ENCODE measurements at places on chromosomes 16 and 17.

- DNase-seq, result no peak
Measured at GRCh38 chr17:36085765-36086164, 4.2 kb downstream of the CCL3 start.

GRCh38 chr16:87012954-87013938, 303.9 kb downstream of the C16orf95 start:
- no peak for DNase-seq

- DNase-seq, result no peak
Measured at GRCh38 chr16:11708421-11708820, 34.2 kb downstream of the TXNDC11 start.

DNA sequence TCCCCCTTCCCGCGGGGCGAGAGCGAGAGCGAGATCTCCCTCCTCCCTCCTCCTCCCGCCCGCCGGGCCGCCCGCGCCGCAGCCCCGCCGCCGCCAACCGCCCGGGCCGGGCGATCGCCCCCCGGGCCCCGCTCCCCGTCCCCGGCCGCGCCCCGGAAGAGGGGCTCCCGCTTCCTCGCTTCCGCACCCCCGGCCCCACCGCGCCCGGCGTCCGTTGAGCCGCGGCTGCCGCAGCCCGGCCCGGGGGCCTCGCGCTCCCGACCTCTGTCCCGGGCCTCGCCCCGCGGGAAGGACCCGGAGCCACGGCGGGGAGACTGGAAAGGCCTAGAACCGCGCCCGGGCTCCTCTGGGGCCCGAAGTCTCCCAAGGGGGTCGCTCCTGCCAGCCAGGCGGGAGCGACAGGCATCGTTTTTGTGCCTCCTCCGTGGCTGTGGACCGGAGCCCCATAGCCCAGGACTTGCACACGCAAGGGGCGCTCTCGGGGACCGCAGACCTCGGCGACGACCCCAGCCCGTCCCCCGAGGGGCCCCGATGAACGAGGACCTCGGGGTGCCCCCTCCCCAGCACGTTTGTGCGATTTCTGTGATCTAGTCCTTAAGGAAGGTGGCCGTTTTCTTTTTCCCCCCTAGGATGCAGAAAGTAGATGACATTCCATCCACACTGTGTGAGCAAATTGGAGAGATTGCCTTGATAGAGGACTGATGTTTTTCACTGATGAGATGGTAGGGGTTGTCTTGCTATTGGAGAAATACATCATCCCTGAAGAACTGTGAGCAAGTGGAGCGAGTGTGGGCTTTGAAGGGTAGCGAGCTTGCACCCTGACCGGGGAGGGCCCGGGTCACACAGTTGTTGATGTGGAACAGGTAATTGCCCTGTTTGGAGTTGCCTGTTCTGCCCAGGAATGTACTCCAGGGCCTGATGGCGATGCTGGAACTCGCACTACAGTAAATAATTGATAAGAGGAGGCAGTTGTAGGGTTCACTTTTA, 611 bp downstream of the BANP start:
- DNase-seq, result no peak

DNA sequence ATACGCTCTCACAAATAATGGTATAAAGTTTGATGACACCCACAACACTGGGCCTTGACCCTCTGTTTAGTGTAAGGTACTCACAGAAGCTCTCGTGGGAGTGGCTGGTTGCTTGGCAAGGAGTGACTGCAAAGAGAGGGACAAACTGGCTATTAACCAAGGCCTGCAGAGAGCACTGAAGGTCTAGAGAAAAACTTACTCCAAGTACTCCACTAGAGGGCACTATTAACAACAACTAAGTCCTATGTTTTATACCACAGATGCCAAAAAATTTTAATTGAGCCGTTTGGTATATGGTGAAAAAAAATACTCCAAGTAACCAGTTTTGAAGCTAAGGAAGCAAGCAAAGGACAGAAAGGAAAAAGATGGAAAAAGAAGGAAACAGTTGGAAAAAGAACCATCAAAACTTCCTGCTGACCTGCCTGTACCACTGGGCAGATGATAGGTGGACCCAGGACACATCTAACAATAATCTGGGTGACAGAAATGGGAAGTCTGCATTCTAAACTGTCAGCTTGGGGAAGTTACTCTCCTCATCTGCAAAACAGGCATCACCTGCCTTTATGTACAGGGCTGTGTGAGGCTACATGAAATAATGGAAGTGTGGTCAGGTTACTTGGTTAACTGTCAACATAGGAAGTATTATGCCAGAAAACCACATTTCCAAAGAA, 23.2 kb downstream of the DYNC1LI2 start:
- DNase-seq, result no peak

DNA sequence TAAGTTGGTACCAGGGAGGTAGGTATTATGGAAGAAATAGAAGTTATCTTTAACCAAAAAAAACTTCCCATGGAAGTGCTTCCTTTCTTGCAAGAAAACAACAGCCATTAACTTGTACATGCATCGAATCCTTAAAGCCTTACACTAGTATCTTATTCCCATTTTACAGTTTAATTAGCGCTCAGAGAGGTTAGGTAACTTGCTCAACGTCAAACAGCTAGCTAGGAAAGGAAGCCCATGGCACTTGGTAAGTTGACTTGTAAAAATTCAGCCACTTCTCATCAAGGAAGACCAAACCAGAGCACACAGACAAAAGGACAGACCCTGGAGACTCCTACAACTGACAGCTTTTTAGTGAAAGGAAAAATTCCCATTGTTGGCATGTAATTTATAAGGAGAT, 3.5 kb upstream of the NTAN1 start:
- no peak for DNase-seq

DNA sequence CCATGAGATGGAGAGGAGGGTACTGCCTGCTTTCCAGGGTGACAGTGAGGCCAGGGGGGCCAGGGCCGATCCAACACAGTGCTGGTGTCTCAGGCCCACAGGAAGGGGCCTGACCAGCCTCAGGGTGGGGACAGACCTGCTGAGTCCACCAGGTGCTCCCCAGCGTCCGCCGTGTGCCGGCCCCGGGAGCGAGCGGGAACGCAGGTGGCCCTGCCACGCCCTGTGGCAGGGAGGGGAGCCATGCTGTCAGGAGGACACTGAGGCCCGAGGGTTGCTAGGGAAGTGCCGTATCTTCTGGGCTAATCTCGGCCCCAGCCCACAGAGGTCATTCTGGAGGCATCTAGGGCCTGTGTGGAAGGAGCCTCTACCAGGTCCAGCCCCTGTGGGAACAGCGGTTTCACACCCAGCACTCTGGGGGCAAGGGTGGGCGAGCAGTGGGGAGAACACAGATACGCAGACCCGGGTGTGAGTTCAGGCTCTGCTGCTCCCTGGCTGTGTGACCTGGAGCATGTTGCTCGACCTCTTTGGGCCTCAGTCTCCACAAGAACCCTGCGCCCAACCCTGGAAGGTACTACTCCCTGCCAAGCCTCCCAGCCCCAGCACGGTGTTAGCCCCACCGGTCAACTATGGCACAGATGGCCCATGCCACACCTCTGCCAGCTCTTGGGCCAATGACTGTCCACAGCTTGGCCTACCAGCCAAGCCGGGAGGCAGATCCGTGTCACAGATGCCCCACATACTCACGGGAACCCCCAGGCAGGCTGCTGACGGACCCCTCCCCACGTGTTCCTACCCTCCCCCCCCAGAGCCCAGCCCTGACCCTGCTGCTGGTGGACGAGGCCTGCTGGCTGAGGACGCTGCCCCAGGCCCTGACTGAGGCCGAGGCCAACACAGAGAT, 43.9 kb upstream of the ZC3H18 start:
- DNase-seq, result no peak

DNA sequence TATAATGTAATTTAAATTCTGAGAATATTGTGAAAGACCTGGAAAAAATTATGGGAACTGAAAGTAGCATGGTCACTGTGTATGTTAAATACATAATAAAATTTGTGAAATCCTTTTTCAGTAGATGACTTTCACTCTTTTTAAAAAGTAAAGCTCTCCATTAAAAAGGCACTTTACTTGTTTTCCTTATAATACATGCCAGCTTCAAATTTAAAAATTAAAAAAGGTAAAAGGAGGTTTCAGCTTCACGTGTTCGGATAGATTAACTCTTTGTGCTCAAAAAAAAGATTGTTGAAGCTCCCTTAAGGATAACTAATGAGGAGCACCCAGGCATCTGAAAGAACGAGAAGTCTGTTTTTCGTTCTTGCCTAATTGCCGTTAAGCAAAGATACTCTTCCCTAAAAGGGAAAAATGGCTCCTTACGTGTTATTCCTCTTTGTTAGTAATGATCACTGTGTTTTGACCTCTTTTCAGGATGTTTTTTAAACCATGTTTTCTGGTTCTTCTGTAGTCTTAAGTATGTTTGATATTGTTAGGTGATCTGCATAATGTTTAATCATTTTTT, 87.8 kb downstream of the TUBD1 start:
- no peak for DNase-seq

DNA sequence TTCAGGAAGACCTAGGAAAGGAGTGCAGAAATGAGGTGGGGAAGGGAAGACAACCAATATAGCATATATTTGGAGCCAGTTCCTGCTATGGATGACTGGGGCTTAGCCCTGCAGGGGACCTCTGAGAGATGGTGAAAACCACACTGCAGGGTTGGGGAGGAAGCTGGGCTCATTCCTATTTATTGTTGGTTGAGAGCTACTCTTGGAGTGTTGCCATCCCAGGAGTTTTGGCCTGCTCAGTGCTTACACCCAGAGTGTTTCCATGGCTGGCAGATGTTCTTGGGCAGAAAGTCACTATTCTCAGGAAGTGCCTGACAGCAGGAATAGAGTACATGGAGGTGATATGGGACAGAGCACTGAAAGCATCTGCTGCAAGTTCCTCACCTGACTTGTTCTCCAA, 145.8 kb downstream of the SPACA3 start:
- no peak for DNase-seq

DNA sequence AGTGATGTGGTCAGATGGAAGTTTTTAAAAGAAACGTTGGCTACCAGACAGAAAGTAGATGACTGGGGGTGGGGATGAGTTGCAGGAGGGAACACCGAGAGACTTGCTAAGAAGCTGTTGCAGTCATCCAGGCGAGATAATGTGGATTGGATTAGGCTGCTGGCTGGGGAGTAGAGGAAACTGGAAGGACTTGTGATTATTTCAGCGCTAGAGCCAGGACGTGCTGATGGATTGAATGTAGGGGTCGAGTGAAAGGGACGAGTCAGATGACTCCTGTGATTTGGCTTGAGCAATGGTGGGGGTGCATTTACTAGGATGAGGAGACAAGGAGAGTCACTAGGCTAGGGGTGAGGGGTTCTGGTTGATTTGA, 88.5 kb downstream of the CLEC16A start:
- DNase-seq, result no peak

- DNase-seq, result peak; percentile 62
Measured at GRCh38 chr16:89723279-89724250, 2.2 kb downstream of the ZNF276 start.

DNA sequence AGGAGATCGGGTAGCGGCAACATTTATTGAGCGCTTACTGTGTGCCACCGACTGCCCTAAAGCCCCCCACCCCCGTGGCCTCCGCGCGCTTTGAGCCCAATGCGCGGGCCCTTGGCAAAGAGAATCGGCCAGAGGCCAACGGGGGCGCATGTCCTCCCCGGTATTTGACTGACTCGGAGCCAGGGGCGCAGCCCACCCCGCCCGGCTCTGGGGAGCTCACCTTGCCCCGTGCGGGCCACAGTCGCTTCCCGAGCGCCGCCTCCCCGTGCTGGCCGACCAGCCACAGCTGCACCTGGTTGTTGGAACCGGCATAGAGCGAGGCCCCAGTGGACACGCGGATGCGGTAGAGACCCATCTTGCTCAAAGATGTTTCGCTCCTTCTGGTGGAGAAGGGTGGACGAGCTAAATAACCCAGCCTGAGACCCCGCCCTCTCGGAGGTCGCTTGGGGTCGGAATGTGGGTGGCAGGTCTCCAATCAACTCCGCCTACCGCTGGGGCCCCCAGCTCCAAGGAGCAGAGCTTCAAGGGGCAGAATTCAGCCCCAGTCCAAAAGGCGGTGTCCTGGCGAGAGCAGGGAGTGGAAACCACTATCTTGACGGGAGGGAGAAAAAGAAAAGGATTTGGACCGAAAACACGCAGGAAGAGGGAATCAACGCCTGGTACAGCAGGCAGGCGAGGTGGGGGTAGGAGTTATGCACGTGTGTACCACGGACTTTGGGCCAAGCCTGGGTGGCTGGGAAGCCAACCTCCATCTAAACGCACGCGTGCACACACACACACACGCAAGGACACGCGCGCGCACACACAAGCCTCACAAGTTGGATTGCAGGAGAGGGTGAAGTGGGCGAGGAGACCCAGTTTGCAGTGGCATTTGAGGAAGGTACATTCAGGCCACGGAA, at the start of gene ALOX15:
Gene ALOX15 (minus strand): TSS at position 382 of the 899 bp plus-strand sequence. CDS start 27 bp downstream, at position 355.
- DNase-seq, result no peak
